Stimulated activated CD8-positive, alpha-beta memory T cell treated with anti-CD3 and anti-CD28 coated beads, Interleukin-15, amount 100 ng/mL, for 48 hours (primary cell): ENCODE measurements at places on chromosomes 16 and 17.

- no peak for DNase-seq
These were observed 78.0 kb downstream of the KNOP1 start for GRCh38 chr16:19639986-19640421.

GRCh38 chr17:74928786-74929185 lies 4.7 kb downstream of the OTOP2 start:
- no peak for DNase-seq

DNA sequence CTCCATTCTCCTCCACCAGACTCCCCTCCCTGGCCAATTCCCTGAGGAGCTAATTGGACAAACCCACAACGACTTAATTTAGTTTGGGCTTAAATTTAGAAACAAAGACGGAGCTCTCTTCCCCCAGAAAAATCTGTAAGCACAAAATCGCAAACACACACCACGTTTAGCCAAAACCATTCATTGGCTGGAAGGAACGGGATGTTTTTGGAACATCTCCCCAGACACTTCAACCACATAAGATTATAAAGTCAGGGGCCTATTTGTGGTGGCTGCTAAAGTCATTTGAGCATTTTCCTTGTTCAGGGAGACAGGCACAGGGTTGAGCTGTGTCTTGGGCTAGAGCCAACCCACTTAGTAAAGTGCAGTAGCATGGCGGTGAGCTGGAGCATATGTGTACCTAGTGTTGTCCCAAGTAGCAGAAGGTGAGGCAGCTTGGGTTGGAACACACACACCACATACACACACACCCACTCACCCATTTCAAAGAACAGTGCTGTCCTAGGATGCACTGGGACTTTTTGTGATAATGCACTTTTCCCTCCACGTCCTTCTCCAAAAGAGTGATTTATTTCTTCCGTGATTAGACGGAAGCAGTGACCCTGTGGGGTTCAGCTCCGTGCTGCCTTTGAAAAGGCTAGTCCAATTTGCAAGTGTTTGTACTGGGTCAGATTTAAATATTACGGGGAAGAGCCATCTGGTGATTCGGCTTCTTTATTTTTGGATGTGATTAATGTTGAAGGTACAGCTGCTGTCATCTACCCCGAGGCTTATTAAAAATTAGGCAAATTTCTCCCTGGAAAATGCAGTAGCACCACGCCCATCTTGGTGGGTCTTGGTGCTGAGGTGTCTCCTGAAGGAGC lies 32.2 kb downstream of the ELAC2 start:
- DNase-seq: no peak

DNA sequence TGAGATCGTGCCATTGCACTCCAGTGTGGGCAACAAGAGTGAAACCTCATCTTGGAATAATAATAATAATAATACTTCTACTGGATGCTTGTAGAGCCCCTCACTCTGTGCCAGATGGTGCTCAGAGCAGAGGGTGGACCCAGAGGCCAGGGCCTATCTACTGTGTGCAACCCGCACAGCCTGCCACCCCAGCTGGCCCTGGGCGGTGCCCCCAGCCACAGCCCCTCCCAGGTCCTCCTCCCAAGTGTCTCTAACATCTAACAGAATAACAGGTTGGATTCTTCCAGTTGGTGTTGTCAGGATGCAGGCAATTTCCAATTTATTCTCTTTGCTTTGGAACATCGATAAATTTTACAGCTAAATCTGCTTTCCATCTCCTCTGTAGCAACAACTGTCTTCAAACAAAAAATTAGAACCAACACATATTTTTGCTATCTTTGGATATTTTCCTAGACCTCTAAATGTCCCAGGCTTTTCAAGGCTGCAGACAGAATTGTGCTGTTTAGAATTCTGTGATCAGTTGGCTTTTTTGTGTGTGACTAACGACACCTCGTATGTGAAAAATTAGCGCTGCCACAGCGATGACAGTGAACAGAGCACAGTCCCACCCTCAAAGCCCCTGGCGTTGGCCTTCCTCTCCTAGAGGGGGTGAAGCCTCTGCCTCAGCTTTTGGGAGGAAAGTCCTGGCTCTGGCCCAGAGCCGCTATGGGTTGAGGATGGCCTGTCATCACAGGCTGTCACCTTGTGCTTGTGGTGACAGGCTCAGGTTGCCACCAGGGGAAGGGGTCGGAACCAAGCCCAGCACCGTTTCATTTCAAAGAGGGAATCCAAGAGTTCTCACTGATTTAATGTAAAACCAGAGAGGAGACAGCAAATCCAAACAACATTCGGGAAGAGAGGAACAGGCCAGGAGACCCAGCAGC lies 7.6 kb upstream of the EVPL start:
- no peak for DNase-seq

DNA sequence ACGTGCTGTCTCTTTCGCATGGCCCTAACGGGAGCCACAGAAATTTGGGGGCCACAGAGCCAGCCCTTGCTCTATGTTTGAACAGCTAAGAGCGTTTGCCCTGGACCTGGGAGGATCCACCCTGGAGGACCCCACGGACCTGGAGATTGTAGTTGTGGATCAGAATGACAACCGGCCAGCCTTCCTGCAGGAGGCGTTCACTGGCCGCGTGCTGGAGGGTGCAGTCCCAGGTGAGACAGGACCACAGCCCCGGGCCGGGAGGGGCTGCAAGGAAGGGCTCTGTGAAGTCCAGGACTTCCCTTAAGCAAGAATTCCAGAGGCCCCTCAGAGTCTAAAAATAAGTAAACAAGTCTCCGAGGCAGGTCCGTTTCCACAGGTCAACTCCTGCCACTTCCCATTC lies 11.9 kb downstream of the CDH15 start:
- no peak for DNase-seq

- DNase-seq: no peak
These were observed 16.8 kb upstream of the FASN start for GRCh38 chr17:82114872-82115271.

DNA sequence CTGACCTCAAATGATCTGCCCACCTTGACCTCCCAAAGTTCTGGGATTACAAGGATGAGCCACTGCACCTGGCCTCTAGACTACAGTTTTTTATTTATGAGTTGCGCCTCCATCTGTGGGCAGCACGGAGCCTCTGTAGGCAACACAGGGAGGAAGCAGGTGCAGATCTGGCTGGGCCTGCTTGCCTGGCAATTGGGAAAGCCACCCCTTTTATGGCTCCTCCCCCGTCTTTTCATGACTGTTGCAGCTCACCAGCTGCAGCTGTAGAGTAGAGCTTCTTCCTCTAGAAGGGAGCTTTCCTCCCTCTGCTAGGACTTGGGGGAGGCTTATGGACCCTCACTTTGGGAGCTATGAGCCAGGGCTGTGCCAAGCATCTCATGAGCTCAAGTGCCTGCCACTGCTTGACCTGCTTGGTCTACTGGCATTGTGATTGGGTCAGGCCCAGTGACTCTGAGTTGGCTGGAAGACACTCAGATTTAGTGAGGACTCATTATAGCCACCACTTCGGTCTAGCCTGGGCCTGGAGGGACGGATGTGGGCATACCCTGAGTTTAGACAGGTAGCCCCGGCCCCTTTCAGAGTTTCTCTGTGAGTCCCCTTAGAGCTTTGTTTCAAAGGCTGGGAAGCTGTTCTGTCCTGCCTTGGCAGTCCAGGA lies 6.9 kb upstream of the SLC7A6 start:
- no peak for DNase-seq

GRCh38 chr17:66840061-66840460 lies 5.1 kb downstream of the CACNG5 start:
- DNase-seq: no peak

- no peak for DNase-seq
These were observed 4.7 kb upstream of the PIK3R6 start for GRCh38 chr17:8872036-8872704.

GRCh38 chr17:14150619-14151018 lies 81.3 kb downstream of the COX10 start:
- DNase-seq: no peak

DNA sequence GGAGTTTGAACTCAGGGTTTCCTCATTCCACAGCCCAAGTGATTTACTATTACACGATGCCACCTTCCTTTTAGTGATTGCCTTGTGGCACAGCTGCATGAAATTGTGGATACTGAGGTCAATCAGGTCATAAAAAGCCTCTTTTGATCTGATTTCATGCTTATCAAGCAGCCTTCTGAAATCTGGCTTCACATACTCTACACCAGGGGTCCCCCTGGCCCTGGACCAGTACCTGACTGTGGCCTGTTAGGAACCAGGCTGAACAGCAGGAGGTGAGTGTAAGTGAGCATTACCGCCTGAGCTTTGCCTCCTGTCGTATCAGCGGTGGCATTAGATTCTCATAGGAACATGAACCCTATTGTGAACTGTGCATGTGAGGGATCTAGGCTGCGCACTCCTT lies 13.8 kb downstream of the SLFN5 start:
- DNase-seq: no peak

- DNase-seq: no peak
These were observed 9.6 kb upstream of the RNF112 start for GRCh38 chr17:19401321-19402010.

DNA sequence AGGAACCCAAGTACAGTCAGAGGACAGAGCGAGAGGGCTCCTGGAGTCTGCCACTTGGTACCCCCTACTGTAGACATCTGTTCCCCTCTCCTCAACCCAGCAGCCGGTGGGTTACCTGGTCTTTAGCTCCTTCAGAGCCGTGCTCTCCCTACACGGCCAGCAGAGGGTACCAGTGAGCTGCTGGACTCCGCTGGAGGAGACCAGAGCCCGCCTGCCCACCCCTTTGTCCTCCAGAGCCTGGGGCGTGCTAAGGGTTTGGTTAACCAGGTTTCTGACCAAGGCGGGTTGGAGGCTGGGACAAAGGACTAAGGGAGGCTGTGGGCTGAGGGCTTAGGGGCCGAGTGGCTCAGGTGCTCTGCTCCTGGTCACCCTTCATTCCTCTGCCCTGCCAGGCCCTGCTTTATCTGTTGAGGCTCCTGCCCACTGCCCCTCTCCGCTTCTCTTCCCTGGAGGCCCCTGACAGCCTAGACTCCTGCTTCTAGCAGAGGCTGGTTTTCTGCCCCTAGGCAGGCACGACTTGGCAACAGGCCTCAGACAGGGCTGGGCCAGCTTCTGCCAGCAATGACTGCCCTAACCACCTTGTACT lies 2.7 kb upstream of the HSD11B2 start:
- peak; percentile 38 for DNase-seq

DNA sequence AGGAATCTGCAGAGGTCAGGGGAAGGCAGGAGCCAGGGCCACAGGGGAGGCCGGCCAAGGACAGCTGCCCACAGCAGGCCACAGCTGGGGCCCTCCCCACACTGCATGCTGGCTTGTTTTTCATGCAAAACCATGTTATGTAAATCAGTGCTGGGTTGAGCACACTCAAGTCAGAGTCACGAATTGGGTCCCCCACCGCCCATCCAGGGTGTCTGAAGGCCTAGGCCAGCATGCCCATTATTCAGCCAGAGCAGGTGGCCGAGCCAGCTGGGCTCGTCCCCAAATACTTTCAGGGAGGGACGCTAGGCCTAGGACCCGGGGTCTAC lies 51.2 kb upstream of the TOB1 start:
- DNase-seq: no peak

GRCh38 chr17:1125788-1126145 lies 54.0 kb downstream of the ABR start:
- DNase-seq: no peak

- no peak for DNase-seq
These were observed 18.9 kb upstream of the MAP3K14 start for GRCh38 chr17:45335721-45336120.

- no peak for DNase-seq
These were observed 207.3 kb downstream of the KIF2B start for GRCh38 chr17:54029986-54030385.

GRCh38 chr16:46583036-46583435 lies 38.1 kb downstream of the SHCBP1 start:
- no peak for DNase-seq

- DNase-seq: no peak
These were observed 153.0 kb upstream of the FOXF1 start for GRCh38 chr16:86357303-86357702.

DNA sequence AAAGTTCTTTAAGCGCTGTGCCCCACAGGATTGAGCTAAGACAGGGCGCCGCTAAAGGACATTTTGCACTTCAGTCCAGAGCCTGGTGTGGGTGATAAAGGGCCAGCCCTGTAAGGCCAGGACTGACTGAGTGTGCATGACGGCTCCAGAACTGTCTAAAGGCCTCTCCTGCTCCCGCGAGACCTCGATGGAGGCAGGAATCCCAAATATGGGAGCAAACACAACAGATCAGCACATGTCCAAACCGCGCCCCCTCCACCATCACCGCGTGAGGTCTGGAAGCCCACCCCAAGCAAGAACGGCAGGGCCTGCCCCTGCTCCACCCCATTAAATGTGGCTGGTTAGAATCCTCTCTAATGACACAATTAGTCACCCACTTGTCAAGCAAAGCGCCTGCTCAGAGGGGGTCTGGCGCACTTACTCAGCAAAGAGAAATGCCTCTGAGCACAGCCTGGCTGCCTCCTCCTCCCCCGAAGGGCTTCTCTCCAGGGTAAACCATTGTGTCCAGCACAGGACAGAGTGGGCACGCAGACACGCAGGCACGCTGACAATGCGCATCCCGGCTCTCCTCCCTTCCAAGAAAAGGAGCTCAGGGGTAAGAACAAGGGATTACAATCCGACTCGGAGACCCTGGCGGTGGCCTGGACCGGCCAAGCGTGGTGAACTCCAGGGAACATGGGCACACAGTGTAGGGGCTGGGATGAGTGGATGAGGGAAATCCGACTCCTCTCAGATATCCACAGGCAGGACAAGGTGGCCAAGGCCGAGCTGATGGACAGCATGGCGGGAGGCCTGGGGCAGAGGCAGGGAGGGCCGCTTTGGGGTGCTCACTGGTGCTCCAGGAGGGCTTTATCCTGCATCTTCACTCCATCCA lies 1.5 kb downstream of the MXRA7 start:
- DNase-seq: no peak

DNA sequence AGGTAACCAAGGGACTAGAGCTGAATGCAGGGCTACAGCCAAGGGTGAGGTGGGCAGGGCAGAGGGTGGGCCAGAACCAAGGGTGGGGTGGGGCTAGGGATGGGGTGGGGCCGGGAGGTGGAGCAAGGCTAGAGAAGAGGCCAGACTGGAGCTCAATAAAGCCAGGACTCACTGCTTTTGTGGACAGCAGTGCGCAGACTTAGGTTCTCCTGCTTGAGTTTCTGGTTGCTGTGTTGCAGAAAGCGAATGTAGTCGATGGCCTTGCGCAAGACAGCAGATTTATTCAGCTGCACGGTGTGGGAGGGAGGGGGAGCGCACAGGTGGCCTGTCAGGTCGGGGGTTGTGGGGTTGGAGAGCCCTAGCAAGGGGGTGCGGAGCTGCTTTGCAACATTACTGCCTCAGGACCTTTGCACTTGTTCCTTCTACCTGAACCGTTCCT lies 18.7 kb downstream of the SREBF1 start:
- DNase-seq: no peak

GRCh38 chr16:56226845-56227525 lies 35.7 kb downstream of the GNAO1 start:
- no peak for DNase-seq

DNA sequence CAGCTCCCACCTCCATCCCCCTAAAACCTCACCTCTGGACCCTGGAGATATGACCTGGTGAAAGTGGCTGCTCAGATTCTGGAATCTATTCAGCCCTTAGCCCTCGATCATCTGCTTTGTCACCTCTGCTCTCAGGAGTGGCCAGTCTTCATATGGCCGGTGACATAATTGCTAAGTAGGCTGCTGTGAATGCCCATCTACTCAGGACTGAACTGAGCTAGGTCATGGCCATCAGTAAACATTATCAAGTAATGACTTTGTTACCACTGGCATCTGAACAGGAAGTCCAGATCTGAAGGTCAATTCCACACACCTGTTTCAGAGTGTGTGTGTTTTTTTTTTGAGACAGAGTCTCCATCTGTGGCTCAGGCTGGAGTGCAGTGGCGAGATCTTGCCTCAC lies 78.6 kb downstream of the CDK5R1 start:
- no peak for DNase-seq
